Astrocyte of the cerebellum (primary cell): ENCODE measurements at places on chromosomes 2 and 18.
A peak's percentile ranks its signal among the peaks of the same experiment; 100 is the strongest.

- DNase-seq, result no peak
Observed at GRCh38 chr2:28465148-28465885, 30.5 kb upstream of the PLB1 start.

DNA sequence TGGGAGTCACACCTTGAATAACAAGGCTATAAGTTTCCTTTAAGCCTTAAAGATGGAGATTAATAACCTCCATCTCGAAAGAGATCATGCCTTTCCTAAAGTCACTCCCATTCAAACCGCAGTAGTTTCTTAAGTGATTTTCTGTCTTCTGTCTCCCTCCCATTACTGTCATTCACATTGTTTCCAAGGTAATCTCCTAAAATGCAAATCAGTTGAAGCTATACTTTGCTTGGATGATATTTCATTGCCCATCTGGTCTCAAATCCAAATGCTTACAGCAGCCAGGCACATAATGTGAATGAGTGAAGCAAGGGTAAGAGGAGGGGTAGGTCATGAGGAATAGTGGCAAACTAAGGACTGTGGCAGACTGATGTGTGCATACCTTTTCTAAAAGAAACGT is 116.4 kb downstream of the CCDC141 start:
- no peak for DNase-seq

DNA sequence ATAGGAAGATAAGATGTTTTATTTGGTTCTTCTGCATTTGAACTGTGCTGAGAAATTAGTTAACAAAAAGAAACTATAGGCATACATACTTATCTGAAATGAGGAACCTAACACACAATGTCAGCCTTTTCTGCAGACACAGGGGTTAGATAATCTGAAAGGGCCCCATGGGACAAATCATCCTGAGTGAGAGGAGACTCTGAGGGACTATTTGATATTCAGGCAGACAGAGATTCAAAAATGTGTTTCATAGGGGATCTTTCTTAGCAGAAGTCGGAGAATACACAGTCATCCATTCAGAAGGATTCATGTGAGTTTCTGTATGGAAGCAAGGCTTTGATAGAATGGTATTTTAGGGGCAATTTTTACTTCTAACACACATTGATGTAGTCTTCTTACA is 79.1 kb downstream of the NCKAP5 start:
- no peak for DNase-seq

DNA sequence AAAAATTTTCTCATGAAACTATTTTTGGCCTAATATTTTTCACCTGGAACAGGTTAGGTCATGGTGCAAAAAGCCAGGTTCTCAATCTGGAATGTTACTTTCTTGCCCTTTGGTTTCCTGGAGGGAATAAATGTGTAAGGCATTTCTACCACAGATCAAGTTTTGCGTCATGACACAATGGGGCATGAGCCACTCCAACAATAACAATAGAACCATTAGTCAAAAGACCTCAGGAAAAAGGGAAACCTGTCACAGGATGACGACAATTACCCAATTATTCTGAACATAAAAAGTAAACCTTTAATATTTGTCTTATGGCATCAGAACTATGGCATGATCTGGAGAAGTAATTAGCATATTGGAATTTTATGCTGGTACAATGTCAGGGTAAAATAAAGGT is 88.2 kb upstream of the HNRNPA3 start:
- DNase-seq, result no peak

GRCh38 chr2:203733684-203734083 is 27.2 kb downstream of the CD28 start:
- no peak for DNase-seq

- no peak for DNase-seq
Observed at GRCh38 chr2:108621687-108622681, 87.7 kb downstream of the LIMS1 start.

GRCh38 chr2:196566961-196567666 is 72.4 kb upstream of the CCDC150 start:
- DNase-seq, result peak; percentile 11

DNA sequence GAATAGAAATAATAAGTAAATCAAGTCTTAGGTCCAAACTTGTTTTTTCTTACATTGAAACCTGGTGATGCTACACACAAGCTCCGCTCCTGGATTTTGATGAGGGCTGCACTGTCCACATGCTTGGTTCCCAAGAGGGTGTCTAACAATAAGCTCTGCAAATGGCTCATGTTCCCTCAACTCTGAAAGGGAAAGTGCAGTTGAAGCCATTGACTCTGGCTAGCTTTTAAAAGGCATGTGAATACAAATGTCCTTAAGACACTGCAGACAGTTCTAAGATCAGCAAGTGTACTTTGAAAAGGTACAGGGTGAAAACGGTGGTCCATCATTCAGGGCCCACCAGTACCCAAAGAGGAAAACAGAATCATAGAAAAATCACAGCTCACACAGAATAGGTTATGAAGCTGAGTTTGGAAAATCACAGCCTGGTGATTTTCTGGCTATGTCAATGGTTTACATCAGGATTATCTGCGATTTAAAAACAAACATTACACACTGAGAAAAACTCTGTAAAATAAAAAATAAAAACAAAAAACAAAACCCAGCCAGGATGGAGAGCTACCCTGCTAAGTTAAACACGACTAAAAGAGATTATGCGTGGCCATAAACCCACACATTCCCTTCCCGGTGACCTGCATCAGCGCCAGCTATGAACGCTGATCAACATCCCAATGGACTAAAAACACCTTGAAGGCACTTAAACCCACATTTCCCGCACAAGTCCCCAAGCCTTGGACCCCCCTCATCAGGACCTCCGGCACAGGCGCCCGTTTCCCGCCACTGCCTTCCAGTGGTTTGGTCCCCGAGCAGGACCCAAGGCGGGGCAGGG is 554 bp downstream of the PFN4 start:
- no peak for DNase-seq

- peak; percentile 38 for DNase-seq
Observed at GRCh38 chr2:223979730-223980396, 22.6 kb downstream of the MRPL44 start.

DNA sequence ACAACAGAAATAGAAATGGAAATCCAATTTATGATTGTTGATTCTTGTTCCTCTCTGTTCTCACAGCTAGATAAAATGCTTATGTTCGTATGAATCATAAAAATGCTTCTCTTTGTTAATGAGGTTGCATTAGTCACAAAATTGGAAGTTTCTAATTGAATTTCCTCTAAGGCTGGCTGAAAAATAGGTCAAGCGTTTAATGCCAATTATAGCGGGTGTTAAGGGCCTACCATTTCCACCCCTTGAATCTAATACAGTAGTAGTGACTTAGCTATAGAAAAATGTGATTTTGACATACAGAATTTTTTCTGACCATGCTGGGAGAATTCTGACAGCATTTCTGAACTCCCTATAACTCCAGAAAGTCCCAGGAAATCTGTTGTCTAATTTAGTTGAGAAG is 107.1 kb downstream of the TTN start:
- DNase-seq, result peak; percentile 8

GRCh38 chr2:215615803-215616174 is 179.9 kb upstream of the FN1 start:
- no peak for DNase-seq

DNA sequence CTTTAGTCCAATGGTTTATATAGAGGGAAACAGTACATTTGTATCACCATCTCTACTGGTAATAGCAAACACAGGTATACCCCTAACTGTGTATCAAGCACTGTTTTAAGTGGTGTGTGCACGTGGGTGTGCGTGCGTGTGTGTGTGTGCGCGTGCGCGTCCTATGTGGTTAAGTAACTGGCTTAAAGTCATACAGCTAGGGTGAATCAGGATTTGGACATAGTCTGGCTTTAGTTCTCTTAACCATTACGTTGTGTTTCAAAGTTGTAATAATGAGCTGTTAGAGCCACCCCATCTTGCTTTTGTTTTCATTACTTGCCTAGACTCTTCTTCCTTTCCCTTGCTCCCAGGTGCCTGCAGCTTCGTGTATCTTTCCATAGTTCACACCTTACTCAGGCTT is 2.1 kb downstream of the HADHB start:
- DNase-seq, result no peak

GRCh38 chr18:28163201-28163775 is 13.6 kb downstream of the CDH2 start:
- DNase-seq, result peak; percentile 77

DNA sequence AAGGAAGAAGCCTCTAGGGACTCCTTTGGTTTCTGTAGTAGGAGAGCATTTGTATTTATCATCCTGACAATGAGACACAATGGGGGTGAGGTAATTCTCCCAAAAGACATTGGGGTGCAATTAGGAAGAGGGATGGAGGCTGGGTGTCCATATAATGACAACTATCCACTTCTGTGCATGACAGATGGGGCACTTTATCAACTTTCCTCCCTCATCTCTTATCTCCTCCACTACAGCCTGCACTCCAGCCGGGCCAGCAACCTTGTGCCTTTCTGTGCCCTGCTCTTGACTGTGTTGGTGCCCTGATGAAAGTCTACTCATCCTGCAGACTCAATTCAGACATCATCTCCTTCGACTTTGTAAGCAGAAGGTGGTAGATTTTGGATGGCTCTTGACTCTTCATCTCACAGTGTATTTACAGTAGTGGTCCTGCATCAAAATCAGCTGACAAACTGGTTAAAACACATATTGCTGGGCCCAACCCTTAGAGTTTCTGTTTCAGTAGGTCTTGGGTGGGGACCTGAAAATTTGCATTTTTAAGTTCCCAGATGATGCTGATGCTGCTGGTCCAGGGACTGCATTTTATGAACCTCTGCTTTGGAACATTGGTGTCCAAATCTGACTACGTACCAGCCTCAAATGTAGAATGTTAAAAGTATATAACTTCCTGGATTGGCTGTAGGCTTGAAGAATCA is 40.8 kb upstream of the CFAP36 start:
- no peak for DNase-seq

DNA sequence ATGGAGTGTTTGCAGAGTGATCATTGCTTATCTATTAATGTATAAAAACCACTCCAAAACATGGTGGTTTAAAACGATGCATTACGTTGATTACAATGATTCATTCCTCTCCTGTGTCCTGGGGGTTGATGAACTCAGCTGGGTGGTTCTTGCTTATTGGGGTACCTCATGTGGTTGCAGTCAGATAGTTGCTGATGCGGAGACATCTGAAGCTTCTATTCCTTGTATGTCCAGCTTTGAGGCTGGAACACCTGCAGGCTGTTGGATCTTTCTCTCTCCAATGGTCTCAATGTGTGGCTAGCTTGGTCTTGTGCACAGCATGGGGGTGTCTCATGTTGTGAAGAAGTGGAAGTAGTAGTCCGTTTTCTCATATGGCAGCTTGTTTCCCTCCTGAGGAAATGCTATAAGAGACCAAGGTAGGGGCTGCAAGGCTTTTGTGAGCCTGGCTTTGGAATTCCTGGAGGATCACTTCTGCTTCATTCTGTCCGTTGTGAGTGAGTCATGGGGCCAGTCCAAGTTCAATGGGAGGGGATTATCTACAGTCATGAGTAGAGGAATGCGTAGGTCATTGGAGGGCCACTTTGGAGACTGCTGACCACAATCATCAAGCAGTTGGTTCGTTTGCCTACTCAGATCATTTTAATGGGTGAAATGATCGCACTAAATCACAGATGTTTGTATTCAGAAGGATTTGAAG is 601.0 kb downstream of the SLC4A3 start:
- peak; percentile 98 for DNase-seq

DNA sequence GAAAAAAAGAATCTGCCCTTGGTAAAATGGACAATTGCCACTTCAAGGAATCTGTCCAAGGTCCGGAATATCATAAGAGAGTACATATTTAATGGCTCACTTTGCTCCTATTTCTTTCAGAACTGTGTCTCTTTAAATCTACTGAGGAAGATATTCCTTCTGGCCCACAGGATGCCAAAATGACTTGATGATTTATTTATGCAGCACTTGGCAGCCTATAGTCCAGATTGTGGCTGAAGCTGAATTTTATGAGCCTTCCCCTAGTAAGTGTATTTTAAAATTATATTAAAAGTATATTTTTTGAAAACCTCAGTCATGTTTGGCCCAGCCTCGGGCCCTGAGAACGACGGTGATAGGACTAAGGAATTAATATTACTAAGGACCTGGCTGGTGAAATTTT is 465.1 kb upstream of the HNRNPA3 start:
- no peak for DNase-seq

DNA sequence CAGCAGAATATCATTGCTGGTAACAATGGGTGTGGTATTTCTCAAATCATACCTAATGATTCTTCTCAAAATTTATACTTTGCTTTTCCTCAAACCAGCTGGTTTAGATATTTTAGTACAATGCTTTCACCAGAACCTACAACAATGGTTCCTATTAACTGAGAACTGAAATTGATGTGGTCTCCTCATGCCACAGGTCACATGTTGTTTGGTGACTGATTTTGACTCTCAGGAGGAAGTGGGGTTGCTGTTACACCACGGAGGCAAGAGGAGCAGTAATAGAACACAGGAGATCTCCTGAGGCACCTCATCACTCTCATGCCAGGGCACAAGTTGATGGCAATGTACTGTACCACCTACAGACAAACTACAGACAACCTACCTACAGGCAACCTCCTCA is 3.0 kb upstream of the CEP68 start:
- DNase-seq, result no peak

DNA sequence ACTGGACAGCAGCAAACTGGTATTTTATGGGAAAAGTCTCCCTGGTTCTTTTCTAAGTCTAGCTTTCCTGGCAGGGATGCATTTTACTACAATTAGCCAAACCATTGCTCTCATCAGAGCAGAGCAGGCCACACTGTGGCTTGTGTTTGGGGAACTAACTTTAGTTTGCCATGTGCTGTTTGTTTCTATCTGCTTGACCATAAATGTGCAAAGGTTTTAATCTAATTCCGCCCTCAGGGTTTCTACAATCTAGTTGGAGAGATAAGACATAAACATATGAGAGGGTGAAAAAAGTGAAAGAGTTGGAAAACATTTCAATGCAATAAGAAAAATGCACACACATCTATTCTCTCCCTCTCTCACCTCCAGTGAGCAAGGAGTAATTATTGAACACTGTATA is 86.9 kb upstream of the MAPK4 start:
- no peak for DNase-seq

GRCh38 chr2:218958276-218958675 is 1.2 kb upstream of the CDK5R2 start:
- DNase-seq, result no peak

- no peak for DNase-seq
Observed at GRCh38 chr18:79403723-79404566, 8.2 kb downstream of the NFATC1 start.

GRCh38 chr2:23401427-23402204 is 16.6 kb downstream of the KLHL29 start:
- DNase-seq, result no peak
